ENCODE measurements at places on chromosomes 2 and 18.

GRCh38 chr2:40284797-40285196 lies 167.1 kb downstream of the SLC8A1 start:
- no peak for DNase-seq

DNA sequence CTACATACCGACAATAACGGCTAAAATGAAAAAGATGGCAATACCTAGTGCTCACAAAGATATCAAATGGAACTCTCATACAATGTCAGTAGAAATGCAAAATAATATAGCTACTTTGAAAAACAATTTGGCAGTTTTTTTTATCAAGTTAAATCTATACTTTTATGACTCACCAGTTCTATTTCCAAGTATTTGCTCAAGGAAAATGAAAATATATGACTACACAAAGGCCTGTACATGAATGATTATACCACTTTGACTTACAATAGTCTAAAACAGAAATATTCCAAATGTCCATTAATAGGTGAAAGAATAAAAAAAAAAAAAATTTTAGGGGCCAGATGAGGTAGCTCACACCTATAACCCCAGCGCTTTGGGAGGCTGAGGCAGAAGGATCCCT lies 219.8 kb downstream of the ZRANB3 start:
- DNase-seq = no peak

- DNase-seq = no peak
Observed at GRCh38 chr18:49878567-49879270, 65.4 kb upstream of the ACAA2 start.

DNA sequence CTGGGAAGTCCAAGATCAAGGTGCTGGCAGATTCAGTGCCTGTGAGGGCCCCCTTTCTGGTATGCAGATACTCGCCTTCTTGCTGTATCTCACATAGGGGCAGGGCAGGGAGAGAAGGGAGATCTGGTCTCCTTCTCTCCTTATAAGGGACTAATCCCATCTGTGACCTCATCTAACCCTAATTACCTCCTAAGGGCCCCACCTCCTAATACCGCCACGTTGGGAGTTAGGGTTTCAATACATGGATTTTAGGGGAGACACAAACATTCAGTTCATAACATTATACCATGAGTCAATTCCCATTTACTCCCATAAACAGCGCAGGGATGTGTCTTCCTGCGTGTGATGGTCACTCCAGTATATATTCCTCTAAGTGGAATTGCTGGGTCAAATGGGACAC lies 73.8 kb upstream of the TXNDC2 start:
- no peak for DNase-seq

DNA sequence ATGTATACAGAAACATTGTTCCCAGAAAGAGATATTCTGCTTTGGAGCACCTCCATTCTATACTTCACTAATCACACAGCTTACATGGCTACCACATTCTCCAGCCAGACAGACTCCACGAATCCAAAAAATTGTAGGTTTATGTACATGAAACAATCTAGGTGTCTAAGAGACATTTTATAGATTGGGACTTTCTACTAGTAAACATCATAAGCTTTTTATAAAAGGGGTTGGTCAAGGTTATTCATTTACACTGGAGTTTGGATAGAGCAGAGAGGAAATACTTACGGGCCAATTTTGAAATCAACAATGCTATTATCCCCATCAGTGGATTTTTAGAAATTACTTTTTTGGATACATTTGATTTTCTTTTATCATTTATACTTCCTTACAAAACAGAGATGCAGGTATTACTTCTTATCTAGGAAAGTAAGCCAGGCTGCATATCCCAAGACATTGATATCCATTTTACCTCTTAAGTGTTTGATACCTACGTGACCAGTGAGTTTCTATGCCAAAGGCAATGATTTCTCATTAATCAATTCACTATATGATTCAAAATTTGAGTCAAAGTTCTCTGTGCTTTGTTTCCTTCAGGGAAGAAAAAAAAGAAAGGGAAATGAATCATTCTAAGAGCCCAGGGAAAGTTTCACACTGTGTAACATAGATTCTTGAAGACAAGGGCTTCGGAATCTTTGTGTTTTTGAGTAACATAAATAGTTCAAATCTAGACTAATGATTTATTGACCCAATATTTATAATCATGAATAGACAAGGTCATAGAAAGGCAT lies 140.5 kb downstream of the PTH2R start:
- DNase-seq = no peak

- no peak for DNase-seq
Observed at GRCh38 chr18:11884396-11885030, 23.6 kb downstream of the MPPE1 start.

DNA sequence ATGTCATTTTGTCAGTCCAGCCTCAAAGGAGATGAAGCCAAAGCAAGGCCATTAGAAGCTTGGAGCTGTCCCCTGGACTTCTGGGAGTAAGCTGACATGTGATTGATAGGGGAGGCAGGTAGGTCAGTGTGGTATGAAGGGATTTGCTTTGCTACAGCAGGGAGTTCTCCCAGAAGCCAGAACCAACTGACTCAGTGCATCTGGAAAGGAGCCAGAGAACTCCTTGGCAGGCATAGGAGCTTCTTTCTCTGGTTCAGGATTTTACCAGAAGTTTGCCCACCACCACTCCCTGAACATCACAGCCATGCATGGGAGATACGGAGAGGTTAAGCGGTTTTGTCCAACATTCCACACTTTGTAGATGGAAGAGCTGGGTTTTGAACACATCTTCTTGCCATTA lies 24.5 kb upstream of the KCNE4 start:
- no peak for DNase-seq
